ENCODE measurements at places on chromosomes 5 and 9.

GRCh38 chr5:20619591-20619990 is 631.6 kb upstream of the CDH18 start:
- no peak for DNase-seq

DNA sequence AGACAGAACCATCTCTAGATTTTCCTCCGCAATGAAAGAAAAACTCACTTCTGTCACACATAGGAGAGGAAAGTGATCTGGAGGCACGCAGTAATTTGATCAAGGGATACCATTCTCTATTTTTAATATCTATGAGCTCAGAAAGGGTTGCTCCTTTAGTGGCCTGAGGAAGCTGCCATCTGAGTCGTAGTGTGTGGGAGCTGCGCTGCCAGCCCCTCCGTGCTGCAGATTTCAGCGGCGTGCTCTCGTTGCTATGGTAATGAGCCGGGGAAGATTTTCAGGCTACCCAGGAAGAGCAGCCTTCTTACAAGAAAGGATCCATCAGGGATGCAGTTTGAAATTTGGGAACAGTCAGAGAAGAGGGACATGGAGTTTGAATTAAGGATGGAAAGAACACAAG is 17.1 kb upstream of the GOLM1 start:
- DNase-seq = no peak

- no peak for DNase-seq
Measured at GRCh38 chr9:73736270-73736669, 584.6 kb downstream of the ANXA1 start.

GRCh38 chr9:114515528-114515927 is 10.3 kb upstream of the WHRN start:
- no peak for DNase-seq

DNA sequence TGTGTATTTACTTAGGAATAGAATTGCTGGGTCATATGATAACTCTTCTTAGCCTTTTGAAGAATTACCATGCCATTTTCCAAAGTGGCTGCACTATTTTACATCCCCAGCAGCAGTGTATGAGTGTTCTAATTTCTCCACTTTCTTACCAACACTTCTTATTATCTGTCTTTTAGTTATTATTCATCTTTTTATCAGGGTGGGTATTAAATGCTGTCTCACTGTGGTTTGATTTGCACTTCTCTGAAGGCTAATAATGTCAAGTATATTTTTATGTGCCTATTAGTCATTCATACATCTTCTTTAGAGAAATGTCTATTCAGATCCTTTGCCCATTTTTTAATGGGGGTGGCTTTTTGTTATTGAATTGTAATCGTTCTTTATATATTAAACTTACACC is 36.8 kb downstream of the SLC1A3 start:
- no peak for DNase-seq

GRCh38 chr9:99569840-99570239 is 251.8 kb upstream of the NR4A3 start:
- no peak for DNase-seq

- no peak for DNase-seq
Measured at GRCh38 chr5:62606878-62607277, 28.3 kb downstream of the LRRC70 start.

DNA sequence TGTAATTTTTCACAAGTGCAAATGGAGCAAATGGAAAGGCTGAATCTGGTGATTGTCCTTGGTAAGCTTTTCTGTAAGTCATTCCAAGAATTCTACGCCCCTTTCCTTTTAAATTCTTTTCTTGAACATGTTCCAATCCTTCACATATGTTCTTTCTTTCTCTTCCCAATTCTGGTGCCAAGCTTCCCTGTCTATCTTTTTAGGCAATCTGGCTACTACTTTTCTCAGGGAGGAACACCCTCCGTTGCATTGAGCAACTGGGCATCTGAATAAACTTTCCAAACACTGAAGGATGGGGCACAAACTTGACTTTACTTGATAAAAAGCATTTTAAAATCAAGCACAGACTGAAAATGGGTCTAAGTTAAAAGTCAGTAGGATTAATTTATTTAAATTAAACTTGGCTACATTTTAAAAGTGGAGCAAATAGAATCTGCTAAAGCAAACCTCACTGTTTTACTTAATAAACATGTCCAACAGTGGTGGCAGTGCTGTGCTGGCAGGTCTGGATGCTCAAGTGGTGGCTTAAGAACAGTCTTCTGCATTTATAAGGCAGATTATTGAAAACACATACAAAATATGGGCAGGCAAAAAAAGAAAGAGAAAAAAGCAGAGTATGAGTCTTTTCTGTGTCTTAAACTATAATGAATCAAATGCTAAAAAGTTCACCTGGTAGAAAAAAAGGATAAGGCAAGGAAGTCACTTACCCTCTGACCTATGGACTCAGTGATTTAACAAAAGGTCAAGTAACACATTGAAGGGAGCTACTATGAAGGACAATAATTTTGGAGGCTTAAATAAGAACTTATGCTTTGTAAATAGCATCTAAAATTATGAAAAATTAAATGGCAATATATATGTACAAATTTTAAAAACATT is 5.4 kb downstream of the ELL2 start:
- no peak for DNase-seq

GRCh38 chr9:126511411-126511810 is 102.3 kb upstream of the LMX1B start:
- DNase-seq = no peak

DNA sequence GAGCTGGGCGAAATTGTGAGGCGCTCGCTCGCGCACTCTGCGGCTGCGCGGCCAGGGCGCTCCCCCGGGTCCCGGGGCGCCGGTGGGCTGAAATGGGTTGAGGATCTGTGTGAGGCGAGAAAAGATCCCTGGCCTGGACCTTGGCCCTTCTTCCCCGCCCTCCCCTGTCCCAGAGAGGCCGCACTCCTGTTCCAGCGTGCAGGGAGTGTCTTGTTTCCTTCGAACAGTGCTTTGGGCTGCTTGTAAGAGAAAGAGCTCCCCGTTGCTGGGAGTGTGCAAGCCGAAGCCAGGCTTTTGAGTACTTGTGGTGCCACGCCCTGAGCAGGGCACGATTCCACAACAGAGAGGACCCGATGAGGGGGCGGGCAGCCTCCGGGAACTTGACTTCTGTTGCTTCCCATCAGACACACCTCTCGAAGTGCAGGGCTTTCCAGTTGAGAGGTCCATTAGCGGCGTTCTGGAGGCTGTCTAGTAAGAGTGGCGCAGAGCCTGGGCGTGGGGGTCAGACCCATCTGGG is 535 bp downstream of the DOLPP1 start:
- DNase-seq = no peak

DNA sequence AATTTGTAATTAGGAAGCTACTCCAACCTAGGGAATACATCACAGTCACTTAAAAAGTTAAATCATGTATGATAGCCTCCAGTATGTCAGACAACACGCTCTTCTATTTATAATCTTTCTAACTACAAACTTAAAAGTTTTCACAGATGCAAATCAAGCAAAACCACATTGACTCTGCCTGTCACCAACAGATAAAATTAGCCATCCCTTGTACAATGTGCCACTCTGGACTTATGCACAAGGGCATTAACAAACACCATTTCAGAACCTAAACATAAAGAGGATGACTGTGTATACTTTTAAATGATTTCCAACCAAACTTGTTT is 14.7 kb downstream of the ERP44 start:
- no peak for DNase-seq

DNA sequence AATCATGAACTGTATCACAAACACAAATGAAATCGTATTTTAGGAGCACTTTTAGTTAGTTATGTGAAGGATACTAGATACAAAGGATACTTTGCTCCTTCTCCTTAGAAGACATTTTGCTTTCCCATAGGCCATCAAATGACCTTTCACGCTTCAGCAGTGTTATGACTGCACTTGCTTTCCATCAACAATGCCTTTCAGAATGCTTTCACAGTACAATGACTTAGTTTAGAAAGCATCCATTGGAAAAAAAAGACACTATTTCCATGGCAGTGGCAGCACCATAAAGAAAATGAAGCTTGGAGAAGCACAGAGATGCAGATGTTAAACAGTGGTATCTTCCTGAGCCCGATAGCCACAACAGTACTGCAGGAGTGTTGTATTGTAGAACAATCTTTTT is 203.9 kb downstream of the PCSK1 start:
- no peak for DNase-seq

GRCh38 chr9:113738496-113738892 is 137.6 kb upstream of the ZNF618 start:
- no peak for DNase-seq
